ENCODE measurements at places on chromosomes 11 and 22. TPM values are rescaled to one million over a fixed set of nuclear protein-coding genes. Genes with fewer than 3 reads are reported as not detected.

GRCh38 chr11:3641191-3641590 is 601 bp downstream of the ART5 start:
- no peak for DNase-seq

MTA2 gene
- total RNA-seq, result 89.6 TPM

DNA sequence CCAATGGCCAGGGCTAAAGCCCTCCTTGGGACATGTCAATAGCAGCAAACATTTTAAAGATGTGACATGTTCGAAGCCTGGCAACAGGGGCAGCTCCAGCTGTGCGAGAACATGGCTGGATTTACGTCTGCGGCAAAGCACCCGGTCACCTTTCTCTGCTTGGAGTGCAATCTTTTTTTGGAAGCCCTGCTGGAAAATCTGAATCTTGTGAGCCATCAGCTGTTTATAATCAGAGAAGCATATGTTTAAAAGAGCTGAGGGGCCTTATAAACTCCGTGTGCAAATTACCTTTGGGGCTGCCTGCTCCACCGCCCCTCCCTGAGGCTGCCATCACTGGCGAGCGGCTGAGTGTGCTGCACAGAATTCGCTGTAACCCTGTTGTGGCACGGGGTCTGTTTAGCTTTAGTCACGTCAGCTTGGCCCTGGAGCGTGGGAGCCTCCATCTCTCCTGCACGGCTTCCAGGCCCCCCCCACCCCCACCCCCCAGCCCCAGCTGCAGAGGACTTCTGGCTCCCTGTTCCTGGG is 9.0 kb upstream of the KCNQ1OT1 start:
- DNase-seq, result no peak

- DNase-seq, result no peak
Observed at GRCh38 chr22:28808716-28809355, 8.5 kb upstream of the XBP1 start.

TIMP3 gene
- total RNA-seq, result 925 TPM

DNA sequence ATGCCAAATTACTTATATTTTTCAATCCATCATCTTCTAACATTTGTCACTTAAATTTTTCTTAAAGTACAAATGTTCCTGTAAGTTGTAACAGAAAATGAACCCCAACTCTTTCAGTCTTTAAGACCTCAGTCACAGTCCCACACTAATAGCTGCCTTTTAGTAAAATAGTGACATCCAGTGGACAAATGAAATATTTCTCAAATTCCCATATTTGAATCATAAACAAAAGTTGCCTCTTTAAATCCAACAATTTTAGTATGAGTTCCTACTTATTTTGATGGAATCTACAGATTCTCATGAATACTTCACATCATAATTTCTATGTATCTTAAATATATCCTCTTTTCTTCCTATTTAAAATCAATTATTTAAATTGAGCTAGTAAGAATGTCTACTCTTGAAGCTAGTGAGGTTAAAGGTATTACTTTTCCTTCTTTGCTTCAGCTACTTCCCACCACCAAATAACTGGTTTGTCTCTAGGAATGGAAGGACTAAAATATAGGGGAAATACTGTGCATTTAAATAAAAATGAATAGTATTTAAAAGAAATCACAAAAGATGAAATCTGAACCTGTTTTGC is 9.2 kb downstream of the LIN7C start:
- DNase-seq, result no peak
